ENCODE measurements at places on chromosomes 1 and 21.

- no peak for DNase-seq
These were observed 304.1 kb upstream of the ADGRL4 start for GRCh38 chr1:79310609-79311008.

DNA sequence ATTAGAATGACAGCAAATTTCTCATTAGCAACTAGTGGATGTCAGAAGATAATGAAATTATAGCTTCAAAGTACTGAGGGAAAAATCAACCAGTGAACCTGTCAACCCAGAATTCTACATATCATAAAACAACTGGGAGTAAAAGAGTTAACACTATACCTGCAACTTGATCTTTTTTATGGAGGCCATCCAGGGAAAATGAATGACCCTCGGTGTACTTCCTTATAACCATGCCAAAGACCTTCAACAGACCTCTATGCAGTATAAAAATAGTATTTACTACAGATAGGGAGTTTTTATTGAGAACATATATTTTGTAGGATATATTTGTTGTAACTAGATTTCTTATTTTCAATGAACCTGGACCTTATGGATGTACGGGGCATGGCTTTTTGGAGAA lies 392.5 kb upstream of the ZRANB2 start:
- no peak for DNase-seq

GRCh38 chr1:215344539-215344938 lies 222.6 kb upstream of the KCTD3 start:
- no peak for DNase-seq

DNA sequence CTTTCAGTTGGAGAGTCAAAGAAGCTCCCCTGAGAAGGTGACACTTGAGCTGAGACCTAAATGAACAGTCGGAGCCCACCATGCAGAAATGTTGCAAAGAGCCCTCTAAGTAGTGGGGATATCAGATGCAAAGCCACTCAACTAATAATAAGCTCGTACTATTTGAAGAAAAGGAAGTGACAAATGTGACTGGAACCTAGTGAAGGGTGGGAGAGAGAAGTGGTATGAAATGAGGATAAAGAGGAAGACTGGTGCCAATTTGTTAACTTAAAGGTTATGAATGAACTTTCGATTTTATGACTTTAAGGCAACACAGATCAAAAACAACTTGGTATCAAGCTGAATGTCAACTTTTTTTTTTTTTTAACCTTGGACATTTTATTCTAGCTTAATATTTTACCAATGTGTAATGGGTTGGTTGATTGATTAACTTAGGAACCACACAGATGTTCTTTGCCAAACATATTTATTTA lies 14.7 kb downstream of the LYPLAL1 start:
- DNase-seq: no peak

GRCh38 chr1:1157914-1158710 lies 15.6 kb upstream of the TTLL10 start:
- no peak for DNase-seq

DNA sequence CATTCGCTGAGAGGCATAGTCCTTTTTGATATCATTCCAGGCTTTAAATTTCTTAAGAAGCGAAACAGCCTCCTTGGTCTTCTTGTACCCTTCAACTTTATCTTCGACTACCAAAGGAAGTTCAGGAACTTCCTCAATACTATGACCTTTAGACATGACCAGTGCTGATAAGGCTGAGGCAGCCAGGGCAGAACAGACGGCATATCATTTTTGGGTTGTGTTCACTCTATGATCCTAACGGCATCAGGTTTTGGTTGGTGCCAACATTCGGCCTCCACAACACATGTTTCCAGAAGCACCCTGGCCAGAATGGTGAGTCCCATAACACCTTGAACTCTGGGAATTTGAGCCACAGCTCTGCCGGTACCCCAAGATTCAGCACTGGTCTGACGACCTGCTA lies 31.4 kb upstream of the MYOC start:
- DNase-seq: no peak

DNA sequence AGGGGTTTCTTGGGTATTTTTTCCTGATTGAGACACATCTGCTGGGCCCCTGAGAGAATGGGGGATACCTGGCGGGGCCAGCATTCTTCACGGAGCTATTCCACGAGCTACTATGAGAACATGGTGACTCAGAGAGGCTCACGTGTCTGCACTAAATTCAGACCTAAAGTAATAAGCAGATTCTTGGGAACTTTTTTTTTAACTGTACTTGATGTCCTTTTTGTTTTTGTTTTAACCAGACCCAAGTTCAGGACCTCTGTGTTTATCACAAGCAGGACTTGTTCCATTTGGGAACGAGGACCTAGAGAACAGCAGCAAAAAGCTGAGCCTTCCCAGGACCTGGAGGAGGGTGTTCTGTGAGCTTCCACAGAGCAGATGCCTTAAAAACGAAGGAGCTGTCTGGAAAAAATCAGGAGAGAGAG lies 44.0 kb downstream of the EVA1C start:
- no peak for DNase-seq

DNA sequence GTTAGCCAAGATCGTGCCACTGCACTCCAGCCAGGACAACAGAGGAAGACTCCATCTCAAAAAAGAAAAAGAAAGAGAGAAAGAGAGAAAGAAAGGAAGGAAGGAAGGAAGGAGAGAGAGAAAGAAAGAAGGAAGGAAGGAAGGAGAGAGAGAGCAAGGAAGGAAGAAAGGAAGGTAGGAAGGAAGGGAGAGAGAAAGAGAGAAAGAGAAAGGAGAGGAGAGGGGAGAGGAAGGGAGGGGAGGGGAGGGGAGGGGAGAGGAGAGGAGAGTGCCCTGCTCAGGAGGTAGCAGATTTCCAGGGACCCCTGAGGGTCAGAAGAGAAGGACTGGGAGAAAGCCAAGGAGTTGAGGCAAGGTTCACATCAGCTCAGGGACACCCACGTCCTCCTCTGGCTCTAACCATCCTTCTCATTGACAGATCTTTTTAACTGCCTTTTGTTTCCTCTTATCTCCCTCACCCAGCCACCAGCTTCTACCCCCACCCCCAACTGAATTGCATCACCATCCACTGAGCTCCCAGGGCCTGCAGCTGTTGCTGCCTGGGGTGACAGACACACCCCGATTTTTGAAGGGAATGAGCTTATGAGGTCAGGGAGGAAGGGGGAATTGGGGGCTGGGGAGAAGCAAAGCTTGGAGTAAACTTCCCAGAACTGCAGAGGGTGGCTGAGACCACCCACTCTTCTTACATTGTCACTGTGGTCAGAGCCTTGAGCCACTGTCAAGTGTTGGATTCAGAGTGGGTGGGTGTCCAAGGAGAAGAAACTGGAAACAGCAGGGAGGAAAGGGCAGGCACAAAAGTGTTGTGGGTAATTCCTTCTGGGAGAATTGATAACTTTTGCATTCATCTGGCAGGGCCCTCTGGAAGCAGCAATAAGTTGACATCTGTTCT lies 91.6 kb downstream of the GLUL start:
- DNase-seq: no peak

DNA sequence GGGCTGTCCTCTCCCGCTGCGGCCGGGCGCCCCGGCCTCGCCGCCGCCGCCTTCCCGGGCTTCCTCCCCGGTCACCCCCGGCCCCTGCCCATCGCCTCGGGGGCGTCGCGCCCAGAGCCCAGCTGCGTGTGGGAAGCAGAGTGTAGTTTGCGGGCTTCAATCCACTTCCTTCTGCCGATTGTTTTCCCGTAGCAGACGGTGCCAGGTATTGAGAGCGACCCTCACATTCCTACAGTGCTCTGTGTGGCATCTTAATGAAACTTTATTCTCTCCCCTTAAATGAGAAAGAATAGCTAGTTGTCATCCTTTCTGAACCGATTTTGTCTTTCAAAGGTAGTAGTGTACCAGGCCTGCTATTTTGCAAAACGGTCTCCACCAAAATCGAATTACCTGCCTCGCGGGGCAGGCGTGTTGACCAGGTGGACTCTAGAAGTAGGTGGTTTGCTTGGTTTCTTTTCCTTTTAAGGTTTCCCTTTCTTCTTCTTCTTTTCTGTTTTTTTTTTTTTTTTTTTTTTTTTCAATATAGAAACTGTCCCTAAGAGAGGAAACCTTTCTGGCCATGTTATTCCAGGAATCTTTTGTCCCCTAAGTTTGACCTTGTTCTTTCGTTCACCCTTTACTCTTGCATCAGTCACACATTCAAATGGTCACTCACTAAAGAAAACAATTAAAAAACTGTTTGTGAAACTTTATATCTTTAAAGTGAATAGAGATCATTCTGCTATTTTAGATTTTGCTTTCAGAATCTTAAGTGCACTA lies 881 bp downstream of the USP25 start:
- no peak for DNase-seq

GRCh38 chr1:212290608-212291007 lies 5.4 kb downstream of the PPP2R5A start:
- no peak for DNase-seq

DNA sequence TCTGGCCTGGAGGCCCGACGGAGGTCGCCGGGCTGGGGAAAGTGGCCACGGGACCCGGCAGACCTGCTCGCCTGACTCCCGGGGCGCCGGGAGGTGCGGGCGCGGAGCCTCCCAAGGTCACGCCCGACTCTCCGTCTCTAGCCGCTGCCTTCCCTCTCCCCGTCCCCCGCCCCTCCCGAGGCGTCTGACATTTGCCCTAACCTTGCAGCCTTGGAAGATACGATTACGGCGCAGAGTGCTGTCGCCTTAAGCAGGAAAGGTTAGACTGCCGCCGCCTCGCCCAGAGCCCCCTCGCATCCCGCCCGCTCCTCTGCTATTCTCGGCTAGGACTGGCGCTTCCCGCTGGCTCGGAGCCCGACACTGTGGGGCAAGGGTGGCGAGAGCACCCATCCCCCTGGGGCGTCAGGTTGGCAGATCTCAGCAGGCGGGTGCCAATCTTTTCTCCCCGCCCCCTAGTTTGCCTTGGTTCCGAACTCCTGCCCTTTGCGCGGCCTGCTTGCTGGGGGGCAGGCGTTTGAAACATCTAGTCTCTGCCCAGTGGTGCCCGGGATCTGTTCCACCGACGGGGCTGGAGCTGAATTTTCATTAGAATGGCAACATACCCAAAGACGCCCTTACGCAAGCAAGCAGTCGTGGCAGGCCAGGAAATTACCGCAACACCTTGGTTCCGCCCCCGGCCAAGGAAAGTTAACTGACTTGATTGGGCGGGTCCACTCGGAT lies 835 bp downstream of the PGM1 start:
- DNase-seq: peak; percentile 80

DNA sequence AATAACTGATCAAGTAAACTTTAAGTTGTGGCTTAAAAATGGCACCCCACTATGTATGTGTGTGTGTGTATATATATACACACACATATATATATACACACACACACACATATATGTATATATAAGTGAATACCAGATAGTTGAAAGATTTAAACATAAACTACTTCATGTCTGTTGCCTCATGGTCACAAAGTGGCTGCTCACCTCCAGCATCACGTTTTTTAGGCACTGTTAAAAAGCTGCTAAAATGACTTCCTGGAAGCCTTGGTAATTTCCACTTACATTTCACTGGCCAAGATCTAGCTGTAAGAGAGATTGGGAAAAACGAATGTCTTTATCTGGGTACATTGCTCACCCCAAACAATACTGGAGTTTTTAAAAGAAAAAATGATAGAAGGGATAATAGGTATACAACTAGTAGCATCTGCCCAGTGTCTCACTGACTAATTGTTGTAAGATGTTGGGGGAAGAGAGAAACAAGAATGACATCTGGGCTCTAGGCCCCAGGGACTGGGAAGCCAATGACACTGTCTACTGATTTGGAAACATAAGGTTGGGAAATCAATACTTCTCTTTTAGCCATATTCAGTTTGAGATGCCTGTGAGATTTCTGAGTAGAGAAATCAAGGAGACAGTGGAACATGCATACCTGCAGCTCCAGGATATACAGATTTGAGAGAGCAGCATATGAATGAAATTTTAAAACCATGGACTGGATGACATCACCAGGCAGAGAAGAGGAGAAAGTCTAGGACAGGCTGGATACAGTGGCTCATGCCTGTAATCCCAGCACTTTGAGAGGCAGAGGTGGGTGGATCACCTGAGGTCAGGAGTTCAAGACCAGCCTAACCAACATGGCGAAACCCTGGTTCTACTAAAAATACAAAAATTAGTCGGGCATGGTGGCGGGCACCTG lies 42.8 kb downstream of the CLDN14 start:
- DNase-seq: no peak

GRCh38 chr1:212916481-212917133 lies 33.7 kb upstream of the VASH2 start:
- no peak for DNase-seq

- no peak for DNase-seq
These were observed 22.8 kb upstream of the TIAM1 start for GRCh38 chr21:31366825-31367224.

DNA sequence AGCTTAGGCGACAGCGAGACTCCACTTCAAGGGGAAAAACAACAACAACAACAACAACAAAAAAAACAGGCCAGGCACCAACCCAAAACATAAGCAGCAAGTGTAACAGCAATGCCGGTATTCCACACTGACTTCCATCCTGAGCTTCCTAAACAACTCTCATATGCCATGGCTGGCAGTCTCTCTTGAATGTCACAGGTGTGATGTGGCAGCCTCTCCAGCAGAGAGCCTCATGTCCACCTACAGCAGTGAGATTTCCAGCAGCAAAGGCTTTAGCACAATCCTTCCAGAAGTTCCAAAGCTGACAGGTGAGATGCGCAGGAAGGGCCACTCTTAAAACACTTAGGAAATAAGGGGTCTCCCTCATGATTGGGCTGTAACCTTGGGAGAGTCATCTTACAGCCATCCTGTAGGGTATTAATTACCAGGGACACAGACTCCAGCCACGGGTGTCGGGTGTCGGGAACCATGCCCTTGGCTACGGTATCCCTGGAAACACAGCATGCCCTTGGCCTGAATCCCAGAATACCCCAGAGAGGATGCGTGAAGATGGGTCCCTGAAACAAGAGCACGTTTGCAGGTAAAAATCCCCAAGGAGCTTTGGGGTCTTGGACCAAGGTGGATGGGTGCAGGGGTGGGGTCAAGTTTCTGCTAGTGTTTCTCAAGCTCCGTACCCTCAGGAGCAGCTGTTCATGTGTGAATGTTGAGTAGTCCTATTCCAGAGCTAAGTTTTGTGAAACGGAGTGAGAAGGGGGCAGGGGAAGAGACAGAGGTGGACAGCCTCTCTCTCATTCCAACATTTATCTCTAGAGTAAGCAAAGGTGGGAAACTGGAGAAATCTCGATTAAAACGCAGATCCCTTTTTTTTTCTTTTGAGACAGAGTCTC lies 31.4 kb downstream of the CLSTN1 start:
- no peak for DNase-seq

GRCh38 chr1:85275701-85276214 lies 674 bp downstream of the BCL10 start:
- DNase-seq: peak; percentile 33
